ENCODE measurements at places on chromosomes 6 and 20. TPM values are rescaled to one million over a fixed set of nuclear protein-coding genes. Genes with fewer than 3 reads are reported as not detected.

GRCh38 chr6:5188646-5189045, 72.1 kb downstream of the LYRM4 start:
- no peak for DNase-seq

DNA sequence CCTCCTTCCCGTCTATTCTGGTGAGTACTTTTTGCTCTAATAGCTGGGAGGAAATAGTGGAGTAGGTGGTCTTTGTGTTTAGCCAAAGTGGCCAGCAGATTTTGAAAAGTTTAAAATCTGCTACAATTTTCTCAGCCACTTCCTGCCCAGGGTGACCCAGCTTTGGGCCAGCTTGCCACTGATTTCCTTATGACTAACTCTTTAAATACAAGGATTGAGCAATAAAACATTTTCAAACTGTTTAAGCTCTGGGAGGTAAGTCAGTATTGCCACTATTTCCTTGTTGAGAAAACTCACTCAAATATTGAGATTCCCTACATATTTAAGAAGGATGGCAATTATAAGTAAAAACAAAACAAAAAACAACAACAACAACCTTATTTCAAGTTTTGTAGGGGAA, 54.5 kb downstream of the TRMT11 start:
- DNase-seq: no peak

- no peak for DNase-seq
Observed at GRCh38 chr20:47303736-47304135, 52.8 kb downstream of the ZMYND8 start.

DNA sequence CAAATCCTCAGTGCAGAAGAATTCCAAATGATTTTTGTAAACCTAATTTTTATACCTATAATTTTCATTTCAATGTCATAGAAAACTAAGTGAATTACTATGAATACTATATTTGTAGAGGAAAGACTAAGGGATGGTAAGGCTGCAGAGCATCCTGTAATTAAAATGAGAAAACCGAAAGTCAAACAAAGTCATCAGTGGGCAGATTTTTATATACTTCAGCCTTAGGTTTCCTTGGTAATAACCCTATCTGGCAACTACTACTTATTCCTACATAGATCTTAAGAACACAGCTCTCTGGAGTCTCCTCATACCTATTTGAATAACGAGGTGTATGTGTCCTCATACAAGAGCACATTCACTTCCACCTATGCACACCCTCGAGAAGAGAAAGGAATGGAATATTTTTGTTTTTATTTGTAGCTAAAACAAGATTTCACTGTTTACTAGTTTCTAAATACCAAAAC, 117.9 kb upstream of the SGK1 start:
- no peak for DNase-seq

- no peak for DNase-seq
Observed at GRCh38 chr6:43258180-43258579, 14.9 kb downstream of the TTBK1 start.

DNA sequence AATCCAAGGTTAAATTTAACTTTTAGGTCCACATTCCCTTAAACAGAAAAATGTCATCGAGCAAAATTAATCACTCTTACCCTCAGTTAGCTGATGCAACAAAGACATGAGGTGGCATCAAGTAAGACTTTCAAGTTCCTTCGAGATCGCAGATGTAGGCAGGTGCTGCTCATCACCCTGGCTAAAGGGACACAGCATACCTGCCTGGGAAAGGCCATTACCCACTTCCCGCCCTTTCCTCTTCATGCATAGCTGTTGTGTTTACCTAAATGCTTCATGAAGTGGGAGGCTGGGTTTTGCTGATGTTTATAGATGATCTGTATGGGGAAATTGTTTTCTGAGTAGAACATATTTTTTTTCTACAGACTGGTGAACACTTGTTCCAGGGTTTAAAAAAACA, 67.7 kb downstream of the GFRA4 start:
- no peak for DNase-seq

DNA sequence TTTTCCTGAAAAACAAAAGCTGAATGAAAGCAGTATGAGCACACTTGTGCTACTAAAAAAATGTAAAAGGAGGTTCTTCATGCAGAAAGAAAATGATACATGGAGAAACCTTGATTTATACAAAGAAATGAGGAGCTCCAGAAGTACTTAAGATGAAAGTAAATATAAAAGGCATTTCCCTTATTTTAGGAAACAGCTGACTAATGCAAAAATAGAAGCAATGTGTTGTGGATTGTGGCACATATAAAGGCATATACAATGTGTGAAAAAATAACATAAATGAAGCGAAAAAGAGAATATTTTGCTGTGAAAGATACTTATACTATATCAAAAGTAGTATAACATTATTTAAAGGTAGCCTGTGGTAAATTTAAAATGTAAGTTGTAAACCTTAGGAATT, 41.2 kb upstream of the PHIP start:
- DNase-seq: no peak

DNA sequence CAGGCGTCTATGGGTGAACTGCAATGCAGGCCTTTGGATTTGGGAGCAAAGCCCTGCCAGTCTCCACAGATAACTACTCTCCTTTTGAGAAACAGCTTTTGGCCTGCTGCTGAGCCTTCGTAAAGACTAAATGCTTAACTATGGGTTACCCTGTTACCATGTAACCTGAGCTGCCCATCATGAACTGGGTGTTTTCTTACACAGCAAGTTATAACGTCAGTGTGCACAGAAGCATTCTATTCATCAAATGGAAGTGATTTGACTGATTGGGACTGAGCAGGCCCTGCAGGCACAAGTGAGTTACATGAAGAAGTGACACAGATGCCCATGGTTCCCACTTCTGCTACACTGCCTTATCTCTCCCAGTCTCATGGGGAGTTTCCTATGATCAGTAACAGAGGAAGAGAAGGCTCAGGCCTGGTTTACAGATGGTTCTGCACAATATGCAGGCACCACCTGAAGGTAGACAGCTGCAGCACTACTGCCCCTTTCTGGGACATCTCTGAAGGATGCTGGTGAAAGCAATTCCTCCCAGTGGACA, 319.1 kb downstream of the CD83 start:
- no peak for DNase-seq

DNA sequence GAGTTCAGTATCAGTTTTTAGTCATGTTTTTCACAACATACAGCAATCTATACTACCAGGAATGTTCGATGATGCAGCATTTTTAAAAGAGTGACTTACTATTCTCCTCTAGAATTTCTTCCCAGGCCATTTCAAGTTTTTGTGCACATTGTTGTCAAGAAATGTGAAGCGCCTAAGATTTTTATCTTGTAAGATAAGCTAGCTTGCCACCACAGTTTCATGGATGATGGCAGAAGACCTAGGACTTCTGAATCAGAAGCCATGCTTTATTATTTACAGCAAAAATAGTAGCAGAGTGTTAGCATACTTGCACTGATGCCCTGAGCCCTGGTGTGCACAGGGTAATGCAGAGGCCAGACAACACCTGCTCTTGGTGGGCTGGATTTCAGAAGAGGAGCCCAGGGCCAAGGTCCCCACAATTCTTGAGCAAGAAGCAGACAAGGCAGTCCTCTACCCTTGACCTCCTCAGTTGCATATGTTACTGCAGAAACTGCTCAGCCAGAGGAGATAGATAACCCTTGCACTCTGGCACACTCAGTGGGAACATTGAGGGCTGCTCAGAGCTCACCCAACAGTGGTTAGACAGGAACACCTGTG, 99.2 kb downstream of the QKI start:
- DNase-seq: no peak

GRCh38 chr20:35355372-35355771, 56.4 kb downstream of the UQCC1 start:
- no peak for DNase-seq

GRCh38 chr6:170193326-170193821, 97.5 kb downstream of the DLL1 start:
- DNase-seq: no peak

- no peak for DNase-seq
Observed at GRCh38 chr6:143125455-143125854, 64.8 kb downstream of the AIG1 start.

DNA sequence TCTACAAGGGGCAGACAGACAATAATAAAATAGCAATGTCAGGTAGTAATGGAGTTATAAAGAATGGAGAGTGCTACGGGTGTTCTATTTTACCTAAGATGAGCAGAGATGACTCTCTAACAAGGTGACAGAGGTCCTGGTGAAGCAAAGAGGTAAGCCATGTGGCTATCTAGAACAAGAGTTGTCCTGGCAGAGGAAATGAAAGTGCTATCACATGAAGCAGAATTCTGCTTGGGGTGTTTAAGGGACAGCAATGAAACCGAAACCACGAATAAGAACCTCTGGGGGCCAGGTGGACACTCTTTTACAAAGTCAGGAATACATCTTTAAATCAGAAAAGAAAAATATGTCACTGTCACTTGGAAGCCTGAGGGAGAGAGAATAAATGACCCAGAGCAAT, 37.9 kb upstream of the IRAK1BP1 start:
- no peak for DNase-seq

DNA sequence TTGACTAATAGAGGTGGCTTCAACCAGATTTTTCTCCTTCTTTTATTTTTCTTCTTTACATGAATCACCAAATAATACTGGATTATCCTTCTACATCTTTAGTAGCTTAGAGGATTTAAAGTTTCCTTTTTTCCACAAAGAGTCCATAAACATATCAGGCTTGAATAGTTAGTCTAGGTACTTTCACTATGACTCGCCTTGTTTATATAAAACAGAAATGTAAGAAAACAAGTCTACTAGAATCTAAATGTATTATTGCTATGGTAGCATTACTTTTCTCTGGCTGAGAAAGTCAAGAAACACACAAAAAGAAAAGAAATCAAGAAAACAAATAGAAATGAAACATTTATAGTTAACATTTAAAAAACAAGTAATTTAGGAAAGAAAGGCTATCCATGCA, 215.2 kb downstream of the PTPRK start:
- DNase-seq: no peak

GRCh38 chr6:158854214-158855101, 35.3 kb upstream of the EZR start:
- no peak for DNase-seq

GRCh38 chr6:25902071-25902470, 28.0 kb upstream of the SLC17A3 start:
- no peak for DNase-seq

DNA sequence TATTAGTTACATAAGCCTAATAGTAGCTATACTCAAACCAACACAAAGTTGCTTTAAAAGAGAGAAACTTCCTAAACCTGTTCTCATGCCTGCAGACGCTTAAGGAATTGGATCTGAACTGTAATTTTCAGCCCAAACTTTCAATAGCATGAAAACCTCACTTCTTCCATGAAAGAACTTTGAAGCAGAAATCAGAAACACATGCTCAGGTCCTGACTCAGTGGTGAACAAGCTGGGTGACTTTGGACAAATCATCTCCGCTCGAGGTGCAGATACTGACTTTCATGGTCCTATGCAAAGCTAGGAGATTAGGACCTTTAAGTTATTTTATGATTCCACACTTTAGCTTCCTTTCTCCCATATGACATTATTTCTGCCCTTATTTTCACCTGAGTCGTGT, 36.5 kb downstream of the NOX3 start:
- DNase-seq: no peak

GRCh38 chr20:16530201-16530681, 43.0 kb downstream of the KIF16B start:
- no peak for DNase-seq

DNA sequence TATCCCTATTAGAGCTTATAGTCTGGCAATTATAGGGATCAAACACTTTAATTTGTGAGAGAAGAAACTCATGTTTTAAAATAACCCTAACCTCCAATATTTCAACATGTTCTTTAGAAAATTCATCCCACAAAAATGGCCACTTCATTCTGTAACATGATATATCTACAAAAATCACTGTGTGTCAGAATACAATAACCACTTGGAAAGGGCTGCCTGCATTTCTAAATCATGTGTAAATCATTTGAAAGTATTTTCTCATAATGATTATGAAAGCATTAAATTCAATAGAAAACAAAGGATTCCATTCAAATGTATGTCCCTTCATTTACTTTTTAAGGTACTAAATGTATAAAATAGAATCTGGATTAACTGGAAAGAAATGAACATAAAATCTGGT, 101.4 kb upstream of the NHSL1 start:
- no peak for DNase-seq

SRMS gene
- not detected for polyA plus RNA-seq

BNIP5 gene
- not detected for polyA plus RNA-seq

PTCRA gene
- polyA plus RNA-seq: not detected

ASIP gene
- polyA plus RNA-seq: not detected

SOX18 gene
- polyA plus RNA-seq: not detected

TREML4 gene
- not detected for polyA plus RNA-seq

LY6G5B gene
- 7.0 TPM for polyA plus RNA-seq

TTBK1 gene
- polyA plus RNA-seq: not detected

MAS1 gene
- not detected for polyA plus RNA-seq

UBE2C gene
- polyA plus RNA-seq: 27.8 TPM
